Left renal pelvis (tissue), 4 donors: ENCODE measurements at places on chromosomes 12 and 14. TPM values are rescaled to one million over a fixed set of nuclear protein-coding genes. Genes with fewer than 3 reads are reported as not detected.

PPFIBP1 gene
- 83.2 TPM for polyA plus RNA-seq

SERPINA9 gene
- polyA plus RNA-seq, result not detected

BBOF1 gene
- 16.1 TPM for polyA plus RNA-seq

ORAI1 gene
- 11.1 TPM for polyA plus RNA-seq

PTGDR gene
- 0.49 TPM for polyA plus RNA-seq

P2RX2 gene
- 1.4 TPM for polyA plus RNA-seq

EPYC gene
- not detected for polyA plus RNA-seq

DNA sequence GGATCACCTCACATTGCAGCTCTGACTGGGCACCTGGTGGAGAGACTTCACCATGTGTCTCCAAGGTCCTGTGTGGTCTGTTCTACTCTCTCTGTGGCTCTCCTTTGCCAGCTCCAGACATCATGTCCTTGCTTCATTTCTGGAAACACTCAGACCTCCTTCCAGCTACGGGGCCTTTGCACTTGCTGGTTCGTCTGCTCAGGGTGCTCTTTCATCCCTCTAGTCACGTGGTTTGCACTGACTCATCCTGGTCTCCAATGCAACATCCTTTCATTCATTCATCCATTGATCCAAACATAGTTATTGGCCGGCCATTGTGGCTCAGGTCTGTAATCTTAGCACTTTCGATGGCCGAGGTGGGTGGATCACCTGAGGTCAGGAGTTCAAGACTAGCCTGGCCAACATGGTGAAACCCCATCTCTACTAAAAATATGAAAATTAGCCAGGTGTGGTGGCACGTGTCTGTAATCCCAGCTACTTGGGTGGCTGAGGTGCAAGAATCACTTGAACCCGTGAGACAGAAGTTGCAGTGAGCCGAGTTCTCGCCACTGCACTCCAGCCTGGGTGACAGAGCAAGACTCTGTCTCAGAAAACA lies 23.9 kb upstream of the CCDC63 start:
- DNase-seq, result no peak

DNA sequence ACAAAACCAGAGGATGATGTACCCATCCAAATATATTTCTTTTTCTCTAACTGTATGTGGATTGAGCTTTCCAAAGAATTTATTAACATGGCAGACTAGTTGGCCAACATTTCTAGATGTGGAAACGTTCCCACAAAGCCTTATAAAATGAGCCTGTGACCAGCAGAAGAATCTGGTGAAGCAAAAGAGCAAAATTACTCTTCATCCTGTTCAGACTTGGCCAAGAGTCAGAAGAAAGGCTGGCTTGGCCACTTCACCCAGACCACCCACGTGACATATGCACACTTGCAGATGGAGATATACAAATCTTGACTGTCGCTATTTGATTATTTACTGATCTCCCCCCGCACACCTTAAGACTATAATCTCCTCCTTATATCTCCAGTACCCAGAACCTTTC lies 96.7 kb downstream of the NUAK1 start:
- DNase-seq, result no peak

GRCh38 chr12:48601013-48601756 lies 31.3 kb upstream of the LALBA start:
- no peak for DNase-seq

DNA sequence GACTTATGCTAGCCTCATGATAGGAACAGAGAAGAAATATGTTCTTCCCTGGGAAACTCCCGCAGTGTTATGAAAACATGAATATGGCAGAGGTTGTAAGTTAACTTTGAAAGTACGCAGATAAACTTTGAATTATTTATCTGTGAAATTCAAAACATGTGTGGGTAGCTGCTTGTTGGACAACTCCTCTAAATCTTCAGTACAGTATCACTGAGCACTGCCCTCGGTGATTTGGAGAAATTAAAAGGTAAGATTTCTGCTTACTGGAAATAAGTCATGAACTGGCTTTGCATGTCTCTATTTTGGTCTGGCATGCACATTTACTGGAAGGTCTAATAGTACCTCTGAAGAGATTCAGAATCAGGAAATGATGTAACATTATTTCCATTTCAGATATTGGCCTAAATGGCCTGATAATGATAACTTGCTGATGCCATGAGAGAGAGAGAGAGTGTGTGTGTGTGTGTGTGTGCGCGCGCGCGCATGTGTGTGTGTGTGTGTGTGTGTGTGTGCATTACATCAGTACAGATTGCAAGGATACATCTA lies 1441.9 kb upstream of the FLRT2 start:
- no peak for DNase-seq

DNA sequence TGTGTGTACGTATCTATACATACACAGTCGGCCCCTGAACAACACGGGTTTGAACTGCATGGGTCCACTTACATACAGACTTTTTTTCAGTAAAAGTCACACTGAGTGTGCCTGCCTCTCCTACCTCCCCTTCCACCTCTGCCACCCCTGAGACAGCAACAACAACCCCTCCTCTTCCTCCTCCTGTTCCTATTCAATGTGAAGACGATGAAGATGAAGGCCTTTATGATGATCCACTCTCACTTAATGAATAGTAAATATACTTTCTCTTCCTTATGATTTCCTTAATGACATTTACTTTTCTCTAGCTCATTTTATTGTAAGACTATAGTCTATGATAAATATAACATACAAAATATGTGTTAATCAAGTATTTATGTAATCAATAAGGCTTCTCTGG lies 25.5 kb downstream of the TM7SF3 start:
- no peak for DNase-seq

- no peak for DNase-seq
Observed at GRCh38 chr12:27979145-27979544, 6.6 kb upstream of the PTHLH start.

GRCh38 chr12:29783773-29784666 lies at the start of gene TMTC1:
Gene TMTC1 (minus strand): TSS chr12:29783942. CDS start chr12:29783751, 191 bp downstream.
- DNase-seq, result peak; percentile 56

DNA sequence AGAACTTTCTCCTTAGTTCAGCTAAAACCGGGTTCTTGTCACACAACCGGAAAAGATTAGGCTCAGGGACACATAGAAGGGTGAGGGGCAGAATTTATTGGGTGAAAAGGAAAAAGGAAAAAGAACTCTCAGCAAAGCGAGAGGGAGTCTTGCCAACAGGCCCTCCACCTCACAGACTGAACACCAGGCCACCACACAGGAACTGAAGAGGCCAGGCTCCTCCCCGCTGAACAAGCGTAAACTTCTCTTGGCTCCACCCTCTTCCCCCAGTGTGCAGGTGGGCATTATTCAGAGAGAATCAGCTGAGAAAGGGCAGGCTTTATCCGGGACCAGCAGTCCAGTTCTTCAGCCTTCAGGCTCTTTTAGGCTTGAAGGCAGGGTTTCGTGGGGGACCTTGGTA lies 125.6 kb upstream of the FGD4 start:
- DNase-seq, result no peak

- no peak for DNase-seq
Observed at GRCh38 chr14:93200553-93200952, 6.3 kb downstream of the GON7 start.

DNA sequence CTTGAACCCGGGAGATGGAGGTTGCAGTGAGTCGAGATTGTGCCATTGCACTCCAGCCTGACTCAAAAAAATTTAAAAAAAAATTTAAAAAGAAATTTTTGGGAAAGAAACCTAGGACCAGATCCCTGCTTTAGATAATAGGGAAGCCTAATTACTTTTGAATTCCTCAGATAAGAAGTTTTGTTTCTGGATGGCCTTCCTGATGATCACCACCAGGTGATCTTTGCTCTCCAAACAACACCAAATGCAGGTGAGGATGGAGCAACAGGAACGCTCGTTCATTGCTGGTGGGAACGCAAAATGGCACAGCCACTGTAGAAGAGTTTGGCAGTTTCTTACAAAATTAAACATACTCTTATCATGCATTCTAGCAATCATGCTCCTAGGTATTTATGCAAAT lies 28.5 kb upstream of the KLC1 start:
- DNase-seq, result no peak

DNA sequence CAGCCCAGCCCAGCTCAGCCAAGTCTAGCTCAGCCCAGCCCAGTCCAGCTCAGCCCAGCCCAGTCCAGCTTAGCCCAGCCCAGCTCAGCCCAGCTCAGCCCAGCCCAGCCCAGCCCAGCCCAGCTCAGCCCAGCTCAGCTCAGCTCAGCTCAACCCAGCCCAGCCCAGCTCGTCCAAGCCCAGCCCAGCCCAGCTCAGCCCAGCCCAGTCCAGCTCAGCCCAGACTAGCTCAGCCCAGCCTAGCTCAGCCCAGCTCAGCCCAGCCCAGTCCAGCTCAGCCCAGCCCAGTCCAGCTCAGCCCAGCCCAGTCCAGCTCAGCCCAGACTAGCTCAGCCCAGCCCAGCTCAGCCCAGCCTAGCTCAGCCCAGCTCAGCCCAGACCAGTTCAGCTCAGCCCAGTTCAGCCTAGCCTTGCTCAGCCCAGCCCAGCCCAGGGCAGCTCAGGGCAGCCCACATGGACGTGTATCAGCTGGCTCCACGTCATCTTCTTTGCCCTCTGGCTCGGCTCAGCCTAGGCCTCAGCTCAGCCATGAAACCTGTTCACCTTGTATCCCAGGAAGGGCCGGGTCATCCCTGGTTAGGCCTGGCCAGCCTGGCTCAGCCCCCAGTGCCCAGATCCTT lies 185.6 kb downstream of the TMEM121 start:
- DNase-seq, result no peak

DNA sequence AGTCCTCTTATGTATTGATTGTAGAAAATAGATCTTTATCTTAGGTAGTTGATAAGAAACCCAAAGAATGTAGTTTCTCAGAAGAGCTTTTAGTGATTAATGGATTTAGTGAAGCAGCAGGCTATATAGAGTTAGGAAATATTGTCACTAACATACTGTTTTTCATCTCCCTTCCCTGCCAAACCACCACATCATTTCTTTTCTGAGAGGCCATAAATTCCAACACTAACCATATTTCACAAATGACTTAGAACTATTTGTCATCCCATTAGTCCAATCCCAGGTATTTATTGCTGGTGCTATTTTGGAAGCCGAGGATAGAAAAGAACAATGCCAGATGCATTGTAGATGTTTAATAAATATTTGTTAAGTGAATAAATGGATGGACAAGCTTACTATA lies 185.7 kb downstream of the KICS2 start:
- no peak for DNase-seq

- no peak for DNase-seq
Observed at GRCh38 chr14:96959992-96960391, 162.8 kb downstream of the VRK1 start.

DNA sequence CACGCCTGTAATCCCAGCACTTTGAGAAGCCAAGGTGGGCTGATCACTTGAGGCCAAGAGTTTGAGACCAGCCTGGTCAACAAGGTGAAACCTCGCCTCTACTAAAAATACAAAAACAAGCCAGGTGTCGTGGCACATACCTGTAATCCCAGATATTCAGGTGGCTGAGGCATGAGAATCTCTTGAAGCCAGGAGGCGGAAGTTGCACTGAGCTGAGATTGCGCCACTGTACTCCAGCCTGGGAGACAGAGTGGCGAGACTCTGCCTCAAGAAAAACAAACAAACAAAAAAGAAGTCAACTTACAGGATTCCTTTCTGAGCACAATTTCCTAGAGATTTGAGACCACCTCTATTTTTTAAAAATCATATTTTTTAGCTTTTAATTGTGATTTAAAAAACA lies 45.3 kb downstream of the DGLUCY start:
- no peak for DNase-seq

- no peak for DNase-seq
Observed at GRCh38 chr14:84591827-84592445, 938.0 kb upstream of the FLRT2 start.

DNA sequence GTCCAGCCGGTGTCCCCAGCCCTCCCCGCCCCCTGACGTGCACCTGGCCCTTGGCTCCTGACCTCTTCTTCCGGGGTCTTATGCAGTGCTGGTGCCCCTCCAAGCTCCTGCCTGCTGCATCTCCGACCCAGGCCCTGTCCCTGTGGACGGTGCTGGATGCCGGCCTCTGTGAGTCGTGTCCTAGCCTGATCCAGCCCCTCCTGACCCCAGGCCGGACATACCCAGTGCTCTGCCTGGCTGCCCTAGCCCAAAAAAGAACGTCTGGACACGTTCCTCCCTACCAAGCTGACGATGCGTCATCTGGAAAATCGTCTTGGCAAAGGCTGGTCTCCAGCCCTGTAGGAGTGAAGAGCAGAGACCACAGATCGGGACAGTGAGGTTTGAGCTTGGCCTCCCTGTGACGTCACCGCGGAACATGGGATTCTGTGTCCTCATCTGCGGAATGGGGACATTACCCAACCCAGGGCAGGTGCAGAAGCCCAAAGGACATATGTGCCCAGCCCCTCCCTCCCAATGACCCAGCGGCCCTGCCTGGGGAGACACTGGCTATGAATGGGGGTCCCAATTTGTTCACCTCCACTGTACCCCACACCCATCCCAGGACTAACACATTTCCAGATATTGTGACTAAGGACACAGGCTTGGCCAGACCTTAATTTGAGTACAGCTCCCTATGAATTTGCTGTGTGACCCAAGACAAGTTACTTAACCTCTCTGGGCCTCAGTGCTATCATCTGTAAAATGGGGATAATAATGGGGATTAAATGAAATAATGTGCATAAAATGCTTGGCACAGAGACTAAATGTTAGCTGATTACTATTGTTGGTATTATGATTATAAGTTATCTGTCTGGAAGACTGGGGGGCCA lies 51.0 kb upstream of the BCL11B start:
- DNase-seq, result no peak

- DNase-seq, result no peak
Observed at GRCh38 chr12:6861391-6861790, 5.9 kb upstream of the TPI1 start.

- no peak for DNase-seq
Observed at GRCh38 chr12:27937768-27938167, 34.8 kb downstream of the PTHLH start.

GRCh38 chr12:122835750-122836026 lies 431 bp downstream of the HIP1R start:
- DNase-seq, result no peak

GRCh38 chr14:32428875-32429274 lies 99.8 kb downstream of the AKAP6 start:
- no peak for DNase-seq

GRCh38 chr12:56450241-56450640 lies 1.0 kb upstream of the TIMELESS start:
- DNase-seq, result no peak

GRCh38 chr12:57610554-57611107 lies 604 bp upstream of the ARHGEF25 start:
- no peak for DNase-seq

DNA sequence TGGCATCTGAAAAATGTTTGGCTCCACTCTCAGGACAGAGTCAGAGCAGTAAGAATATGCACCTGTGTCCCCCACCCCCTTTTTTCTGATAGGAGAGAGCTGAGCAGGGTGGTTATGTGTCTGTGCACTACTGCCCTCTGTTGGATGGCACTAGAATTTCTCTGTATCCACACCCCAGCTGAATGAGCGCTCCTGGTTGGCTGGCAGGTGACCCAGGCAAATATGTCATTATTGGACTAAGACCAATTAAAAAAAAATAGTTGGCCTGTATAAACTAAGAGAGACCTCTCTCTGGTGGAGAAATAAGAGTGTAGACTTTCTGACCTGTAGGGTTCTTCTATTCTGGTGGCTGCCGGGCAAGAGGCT lies 107.0 kb downstream of the PTCSC3 start:
- DNase-seq, result no peak

GRCh38 chr12:27422697-27423096 lies 23.8 kb upstream of the SMCO2 start:
- DNase-seq, result no peak

GRCh38 chr12:122062832-122063693 lies 15.5 kb upstream of the MLXIP start:
- no peak for DNase-seq
